ENCODE measurements at places on chromosomes 3 and 15.
A peak's percentile ranks its signal among the peaks of the same experiment; 100 is the strongest.

- DNase-seq = no peak
These were observed 208.5 kb upstream of the LINGO1 start for GRCh38 chr15:77840991-77841775.

DNA sequence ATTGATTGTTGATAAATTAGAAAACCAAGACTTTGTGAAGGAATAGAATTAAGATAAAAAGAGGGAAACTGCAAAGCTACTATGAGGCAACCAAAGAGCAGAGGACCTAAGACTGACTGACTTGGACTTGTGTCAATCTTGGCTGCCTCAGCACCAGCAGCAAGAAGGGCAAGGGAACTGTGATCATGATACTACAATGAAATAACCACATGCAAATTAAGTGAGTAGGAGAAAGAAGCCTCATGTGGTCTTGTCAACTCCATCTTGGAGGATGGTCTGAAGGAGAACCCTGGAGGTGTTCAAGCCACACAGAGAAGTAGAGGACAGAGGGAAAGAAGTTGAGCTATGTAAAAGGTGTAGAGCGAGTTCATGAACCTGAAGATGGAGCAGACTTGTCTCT lies 47.3 kb upstream of the THRB start:
- no peak for DNase-seq

DNA sequence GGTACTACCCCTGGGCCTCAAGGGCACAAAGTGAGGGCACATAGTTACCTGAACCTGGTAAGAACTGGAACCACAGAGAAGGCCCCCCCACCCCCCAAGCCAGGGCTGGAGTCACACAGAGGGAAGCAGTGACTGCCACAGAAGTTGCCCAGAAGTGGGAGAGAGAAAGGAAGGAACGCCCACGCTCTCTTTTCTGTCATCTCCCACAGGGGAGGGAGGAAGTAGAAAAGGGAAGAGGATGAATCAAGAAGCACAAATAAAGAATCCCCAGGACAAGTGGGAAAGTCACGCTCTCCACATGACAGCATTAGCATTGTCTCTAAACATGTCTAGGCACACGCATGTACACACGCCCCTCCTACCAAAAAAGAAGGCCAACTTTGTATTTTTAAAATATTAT lies 114.7 kb upstream of the FRMD4B start:
- no peak for DNase-seq

DNA sequence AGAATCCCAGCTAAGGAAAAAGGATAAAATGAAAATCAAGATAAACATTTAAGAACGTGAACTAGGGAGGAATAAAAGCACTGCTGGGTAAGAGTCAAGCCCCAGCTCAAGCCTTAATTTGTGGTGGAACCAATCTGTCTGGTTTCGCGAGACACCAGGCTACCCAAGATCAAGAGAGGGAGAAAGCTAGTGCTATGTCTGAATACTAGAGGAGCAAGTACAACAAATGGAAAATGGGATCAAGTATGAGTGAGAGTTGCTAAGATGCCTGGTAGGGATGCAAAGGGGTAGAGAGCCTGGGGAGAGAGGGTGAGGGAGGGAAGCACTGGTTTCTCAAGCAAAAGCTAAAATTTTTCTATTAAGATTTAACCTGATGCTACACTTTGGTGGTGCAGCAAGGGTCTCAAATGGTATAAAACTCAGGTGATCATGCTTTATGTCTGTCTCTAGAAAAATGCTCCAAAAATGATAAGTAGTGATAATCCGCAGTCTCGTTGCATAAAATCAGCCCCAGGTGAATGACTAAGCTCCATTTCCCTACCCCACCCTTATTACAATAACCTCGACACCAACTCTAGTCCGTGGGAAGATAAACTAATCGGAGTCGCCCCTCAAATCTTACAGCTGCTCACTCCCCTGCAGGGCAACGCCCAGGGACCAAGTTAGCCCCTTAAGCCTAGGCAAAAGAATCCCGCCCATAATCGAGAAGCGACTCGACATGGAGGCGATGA lies 1.7 kb upstream of the SETD5 start:
- DNase-seq = no peak

- no peak for DNase-seq
These were observed 11.1 kb upstream of the THUMPD3 start for GRCh38 chr3:9351709-9352126.

- no peak for DNase-seq
These were observed 205.3 kb upstream of the LINGO1 start for GRCh38 chr15:77838061-77838460.

DNA sequence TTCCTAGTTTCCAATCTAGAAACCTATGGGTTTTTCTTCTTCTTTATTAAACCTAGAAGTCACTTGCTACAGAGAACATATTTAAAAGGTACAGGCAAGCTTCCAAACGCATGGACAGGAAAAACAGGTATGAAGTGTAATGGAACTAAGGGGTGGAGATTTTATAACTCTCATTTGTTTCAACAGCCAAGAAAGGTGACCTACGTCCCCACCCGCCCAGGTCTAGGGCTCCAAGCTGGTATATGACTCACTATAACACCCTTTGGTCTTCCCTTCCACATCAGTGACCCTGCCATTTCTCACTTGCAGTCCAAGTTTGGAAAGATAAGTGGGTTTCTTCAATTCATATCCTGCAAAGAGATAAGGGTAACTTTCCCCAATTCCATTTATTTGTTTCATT lies 6.0 kb upstream of the LIPH start:
- no peak for DNase-seq

DNA sequence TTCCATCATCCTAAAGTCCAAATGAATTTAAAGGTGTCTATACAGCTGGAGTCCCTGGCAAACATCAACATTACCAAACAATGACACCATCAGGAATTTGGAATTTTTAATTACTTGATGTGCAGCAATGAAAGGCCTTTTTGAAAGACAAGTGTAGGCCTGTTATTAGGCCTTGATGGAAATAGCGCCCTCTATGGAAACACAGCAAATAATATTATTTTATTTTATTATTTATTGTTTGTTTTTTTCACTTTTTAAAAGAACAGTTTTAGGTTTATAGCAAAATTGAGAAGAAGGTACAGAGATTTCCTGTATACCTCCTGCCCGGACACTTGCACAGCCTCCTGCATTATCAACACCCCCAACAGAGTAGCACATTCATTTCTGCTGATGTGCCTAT lies 18.1 kb upstream of the OR5AC2 start:
- DNase-seq = no peak

DNA sequence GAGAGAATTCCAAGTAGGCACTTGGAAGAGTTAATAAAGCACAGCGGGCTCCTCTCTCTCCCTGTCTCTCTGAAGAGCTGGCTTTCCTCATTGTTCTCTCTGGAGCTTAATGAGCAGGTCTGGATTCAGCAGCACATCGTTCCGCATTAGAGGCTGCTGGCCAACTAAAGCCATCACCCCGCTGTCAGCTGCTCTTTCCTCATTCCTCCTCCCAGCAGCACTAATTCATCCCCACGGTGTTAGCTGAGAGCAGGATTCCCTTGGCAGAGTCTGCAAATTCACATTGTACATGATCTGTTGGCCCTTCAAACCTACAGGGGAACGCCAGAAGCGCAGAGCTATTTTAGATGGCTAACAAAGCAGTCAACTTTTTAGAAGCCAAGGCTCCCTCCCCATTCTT lies 44.2 kb downstream of the SGO1 start:
- DNase-seq = no peak

- no peak for DNase-seq
These were observed 68.7 kb upstream of the ARHGEF3 start for GRCh38 chr3:56870436-56870835.

- no peak for DNase-seq
These were observed 76.8 kb downstream of the LEKR1 start for GRCh38 chr3:156902916-156903315.

DNA sequence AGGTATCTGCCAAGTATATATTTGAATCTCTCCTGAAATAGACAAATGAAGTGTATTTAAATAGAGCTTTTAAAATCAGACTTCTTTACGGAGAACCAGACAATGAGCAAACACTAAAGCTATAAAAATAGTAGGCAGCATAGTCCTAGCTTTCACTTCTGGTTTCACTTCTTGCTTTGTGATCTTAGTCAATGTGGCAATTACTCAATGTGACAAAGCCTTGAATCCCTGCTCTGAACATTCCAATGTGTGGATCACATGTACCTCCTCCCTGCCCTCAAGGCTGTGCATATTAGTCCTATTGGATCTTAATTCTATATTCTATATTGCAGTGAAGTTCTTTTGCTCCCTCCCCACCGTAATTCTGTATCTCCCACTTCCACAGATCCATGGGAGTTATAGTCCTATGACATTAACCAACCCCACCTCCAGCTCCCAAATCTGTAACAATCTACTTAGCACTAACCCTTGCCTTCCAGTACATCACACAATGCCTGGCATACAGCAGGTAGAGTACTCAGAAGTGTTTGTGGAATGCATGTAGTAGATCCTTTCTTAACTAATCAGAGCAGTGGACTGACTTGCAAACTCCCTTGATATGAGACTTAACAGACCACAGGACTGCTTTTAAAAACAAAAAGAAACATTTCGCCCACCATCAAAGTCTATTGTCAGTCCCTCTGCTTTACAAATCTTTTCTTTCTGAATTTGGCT lies 24.3 kb upstream of the CP start:
- DNase-seq = peak; percentile 16

DNA sequence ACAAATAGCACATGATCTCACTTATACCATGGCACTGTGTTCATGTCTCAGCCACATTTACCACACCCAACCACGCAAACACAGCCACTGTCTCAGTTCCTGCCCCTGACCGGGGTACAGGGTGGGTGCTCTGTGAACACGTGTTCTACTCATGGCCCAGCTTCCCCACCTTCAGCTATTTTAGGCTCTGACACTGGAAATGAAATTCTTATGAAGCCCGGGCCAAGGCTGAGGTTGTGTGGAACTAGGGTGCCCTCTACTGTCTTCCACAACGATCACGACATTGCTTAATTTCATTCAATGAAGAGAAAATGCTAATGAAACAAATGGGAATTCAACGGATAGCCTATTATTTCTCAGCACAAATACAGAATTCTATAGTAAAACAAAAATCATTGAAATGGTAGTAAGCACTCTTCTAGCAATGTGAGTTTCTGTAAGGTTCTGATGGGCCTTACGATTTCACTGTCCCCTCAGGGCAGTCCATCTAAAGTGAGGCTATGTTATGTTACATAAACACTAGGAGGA lies 2.1 kb upstream of the GABRA5 start:
- DNase-seq = no peak

GRCh38 chr15:24039683-24040082 lies 352.6 kb upstream of the NDN start:
- no peak for DNase-seq

GRCh38 chr3:55489798-55490132 lies 2.7 kb upstream of the WNT5A start:
- DNase-seq = no peak
